ENCODE measurements at places on chromosomes 12 and 14.
A peak's percentile ranks its signal among the peaks of the same experiment; 100 is the strongest.

GRCh38 chr14:23071921-23072539 lies 14.7 kb upstream of the CDH24 start:
- DNase-seq = no peak

DNA sequence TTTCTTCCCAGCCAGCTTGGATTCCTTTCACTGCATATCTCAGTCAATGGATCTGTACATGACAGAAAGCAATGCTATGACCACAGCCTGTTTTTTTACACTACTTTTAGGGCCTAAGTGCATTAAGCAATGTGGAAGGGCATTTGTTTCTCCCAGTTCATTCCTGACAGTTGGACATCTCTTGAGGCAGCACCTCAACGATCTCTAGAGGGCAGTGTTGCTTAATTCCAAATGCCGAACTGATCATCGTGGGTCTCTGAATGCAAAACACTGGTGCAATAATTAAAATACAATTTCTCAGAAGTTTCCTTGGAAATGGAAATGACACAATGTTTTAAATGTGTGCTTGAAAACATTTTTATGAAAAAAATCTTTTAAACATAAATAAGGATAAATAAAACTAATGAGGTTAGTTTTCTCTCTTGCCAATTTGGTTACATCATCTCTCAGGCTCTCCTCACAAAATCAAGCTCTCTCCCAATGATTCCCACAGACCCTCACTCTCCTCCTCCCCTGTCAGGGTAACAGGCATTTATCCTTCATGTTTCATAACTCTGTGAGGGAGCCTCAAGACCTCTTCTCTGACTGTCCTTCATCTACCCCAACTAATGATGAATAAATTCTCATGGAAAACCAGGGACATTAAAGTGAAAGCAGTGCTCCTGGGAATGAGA lies 192.4 kb upstream of the SLC16A7 start:
- peak; percentile 1 for DNase-seq

GRCh38 chr14:40911141-40911540 lies 695.5 kb upstream of the LRFN5 start:
- no peak for DNase-seq

DNA sequence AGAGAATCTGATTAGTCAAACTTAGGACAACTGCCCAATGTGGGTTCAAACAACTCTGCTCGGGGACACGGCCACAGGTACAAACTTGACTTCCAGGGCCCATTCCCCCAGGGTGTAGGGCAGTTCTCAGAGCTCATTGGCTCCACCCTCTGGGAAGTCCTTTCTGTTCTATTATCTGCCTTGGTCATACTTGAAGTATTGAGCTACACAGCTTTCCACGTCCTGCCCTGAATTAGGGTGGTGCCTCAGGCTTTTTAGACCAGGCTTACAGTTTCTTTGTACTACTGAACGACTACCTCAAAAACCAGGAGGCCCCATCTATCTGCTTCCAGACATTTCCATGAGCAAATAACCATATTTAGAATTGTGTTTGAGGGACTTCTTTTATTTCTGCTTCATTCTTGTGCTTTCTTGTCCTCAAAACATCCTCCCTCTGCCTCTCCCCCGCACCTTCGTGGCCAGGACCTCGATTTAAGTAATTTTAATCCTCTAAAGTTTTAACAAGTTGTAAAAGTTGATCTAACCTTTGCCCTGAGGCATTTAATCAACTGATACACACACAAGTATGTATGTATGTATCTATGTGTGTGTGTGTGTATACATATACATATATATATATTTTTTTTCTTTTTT lies 281.7 kb upstream of the AMIGO2 start:
- peak; percentile 52 for DNase-seq

- DNase-seq = no peak
Observed at GRCh38 chr12:80763874-80764273, 47.2 kb downstream of the MYF5 start.

- no peak for DNase-seq
Observed at GRCh38 chr12:29698756-29699155, 85.0 kb downstream of the TMTC1 start.

- no peak for DNase-seq
Observed at GRCh38 chr14:90304502-90304901, 27.2 kb downstream of the NRDE2 start.

GRCh38 chr12:24943947-24944600 lies 4.8 kb downstream of the BCAT1 start:
- DNase-seq = no peak

DNA sequence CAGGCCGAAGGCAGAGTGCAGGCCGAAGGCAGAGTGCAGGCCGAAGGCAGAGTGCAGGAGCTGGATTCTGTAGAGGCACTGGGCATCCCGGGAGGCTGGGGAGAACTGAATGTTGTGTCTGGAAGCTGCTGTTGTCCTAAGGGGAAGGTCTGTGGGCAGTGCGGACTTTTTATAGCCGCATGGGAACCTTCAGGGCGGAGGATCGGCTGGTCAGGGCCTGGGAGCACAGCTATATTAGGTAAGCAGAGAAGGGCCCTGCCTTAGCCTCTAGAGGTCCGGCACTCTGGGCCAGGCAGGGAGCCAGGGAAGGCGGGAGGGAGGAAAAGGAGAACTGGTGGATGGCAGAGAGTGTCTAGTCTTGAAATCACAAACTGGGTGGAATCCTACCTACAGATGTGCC lies 14.2 kb downstream of the CABP1 start:
- DNase-seq = no peak

DNA sequence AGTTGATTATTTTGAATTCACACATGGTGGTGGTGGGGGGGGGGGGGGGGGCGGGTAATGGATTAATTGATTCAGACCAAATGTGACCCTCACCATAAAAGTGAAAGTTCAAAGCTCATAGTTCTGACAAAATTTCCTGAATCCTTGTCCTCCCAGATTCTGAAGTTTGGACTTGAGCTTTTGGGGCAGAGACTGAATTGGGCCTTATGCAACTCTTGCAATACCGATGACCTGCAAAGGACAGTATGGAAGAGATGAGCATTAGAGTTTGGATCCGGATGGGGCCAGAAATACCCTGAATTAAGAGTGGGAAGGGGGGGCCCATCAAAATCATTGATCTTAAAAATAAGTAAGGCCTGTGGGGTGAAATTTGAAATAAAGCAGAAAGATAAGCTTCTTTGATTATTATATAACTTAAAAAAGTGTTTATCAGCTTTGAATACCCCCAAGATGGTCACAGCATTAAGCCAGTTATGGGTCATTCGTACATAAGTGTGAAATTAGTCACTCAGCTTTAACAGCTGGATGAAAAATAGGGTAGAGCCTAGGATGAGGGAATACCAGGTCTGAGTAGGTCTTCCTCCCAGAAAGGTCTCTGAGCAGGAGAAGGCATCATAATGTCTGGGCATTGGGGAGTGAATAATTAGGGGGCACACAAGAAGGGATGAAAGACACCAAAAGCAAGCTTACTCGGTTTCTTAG lies 2.1 kb upstream of the PYGL start:
- no peak for DNase-seq

GRCh38 chr12:23699031-23699430 lies 250.4 kb downstream of the SOX5 start:
- no peak for DNase-seq

DNA sequence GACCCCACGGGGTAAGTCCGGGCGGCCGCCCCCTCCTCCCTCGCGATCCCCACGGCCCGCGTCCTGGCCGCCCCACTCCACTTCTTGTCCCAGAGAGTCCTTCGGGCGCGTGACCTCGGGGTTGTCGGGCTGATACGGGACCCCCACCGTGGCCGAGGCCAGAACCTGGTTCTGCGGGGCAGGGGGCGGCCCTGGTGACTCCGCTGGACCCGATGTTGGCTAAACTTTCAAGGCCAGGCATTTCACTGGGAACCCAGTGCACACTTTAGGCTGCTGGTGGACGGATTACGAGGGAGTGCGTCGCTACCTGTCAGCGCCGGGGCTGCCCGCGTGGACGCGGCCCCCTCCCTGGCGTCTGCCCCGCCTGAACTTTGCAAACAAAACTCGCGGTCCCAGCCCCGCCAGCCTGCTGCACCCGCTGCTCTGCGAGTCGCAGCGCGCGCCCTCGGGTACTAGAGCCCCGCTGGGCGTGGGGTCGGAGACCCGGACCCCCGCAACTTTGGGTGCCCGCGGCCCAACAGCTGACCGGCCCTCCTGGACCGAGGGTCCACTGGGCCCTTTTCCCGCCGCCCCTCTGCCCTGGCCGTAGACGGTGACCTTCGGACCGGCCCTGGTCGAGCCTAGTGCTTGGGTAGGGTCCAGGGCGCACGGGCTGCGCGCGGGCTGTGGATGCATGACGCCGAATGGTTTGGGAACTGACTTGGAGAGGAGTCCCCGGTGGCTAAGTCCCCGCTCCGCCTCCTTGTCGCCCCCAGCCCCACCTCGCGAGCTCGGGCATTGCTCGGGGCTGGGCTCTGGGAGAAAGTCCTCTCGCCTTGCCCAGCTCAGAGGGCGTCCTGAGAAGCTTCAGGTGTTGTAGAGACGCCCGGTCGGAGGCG lies 624 bp downstream of the RIN3 start:
- DNase-seq = no peak

DNA sequence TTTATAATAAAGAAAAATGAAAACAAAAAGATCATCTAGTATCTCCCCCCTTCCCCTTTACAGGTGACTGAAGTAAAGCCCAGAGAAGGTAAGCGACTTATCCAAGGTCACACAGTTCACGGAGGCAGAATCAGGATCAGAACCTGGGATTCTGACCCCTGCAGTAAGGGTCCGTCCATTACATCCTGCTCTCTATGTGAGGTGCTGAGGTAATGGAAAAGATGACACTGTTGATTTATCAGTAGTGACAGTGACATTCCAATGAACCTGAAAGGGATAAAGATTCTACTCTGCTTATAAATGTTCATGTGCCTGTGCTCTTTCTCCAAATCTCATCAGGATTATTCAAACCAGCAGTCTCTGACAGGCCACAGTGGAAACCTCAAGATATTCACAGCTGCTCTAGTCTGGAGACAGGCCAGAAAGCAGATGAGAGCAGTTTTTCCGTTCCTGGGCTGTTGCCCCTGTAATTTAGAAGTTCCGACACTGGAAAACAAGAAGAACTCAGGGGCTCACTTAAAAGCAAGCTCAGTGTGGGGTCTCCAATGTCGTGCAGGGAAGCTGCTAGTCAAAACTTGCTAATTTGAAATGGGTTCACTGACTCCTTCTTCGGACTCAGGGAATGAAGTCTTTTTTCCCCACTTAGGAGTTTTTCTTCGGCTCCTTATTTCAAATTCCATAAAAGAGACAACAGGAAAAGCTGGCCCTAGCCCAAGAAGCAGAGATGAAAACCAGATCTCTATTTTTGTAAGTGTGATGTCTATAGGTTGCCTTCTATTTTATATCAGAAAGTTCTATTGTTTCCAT lies 131.8 kb upstream of the EEA1 start:
- DNase-seq = no peak

GRCh38 chr12:12376646-12377448 lies 20.0 kb downstream of the BORCS5 start:
- DNase-seq = peak; percentile 12

DNA sequence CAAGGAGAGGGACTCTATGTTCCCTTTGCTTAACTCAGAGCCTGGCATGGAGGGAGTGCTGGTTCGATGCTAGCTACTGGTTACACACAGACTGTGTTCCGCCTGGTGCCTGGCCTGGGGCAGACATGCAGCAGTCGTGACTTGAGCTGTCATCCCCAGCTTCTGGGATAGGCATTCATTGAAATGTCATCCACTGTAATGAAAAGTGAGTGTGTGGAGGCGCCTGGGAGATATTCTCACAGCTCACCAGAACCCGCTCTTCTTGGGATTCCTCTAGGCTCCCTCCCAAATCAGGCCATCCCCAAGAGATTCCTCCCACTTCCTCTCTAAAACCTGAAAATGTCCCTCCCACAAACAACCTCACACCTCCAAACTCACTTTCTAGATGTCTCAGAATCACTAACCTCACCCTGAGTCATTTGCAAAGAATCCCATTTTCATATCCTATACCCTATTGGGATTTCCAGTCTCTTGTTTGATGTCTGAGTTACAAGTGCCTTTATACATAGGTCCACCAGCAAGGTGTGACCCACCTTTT lies 82.8 kb downstream of the CRACR2A start:
- no peak for DNase-seq

DNA sequence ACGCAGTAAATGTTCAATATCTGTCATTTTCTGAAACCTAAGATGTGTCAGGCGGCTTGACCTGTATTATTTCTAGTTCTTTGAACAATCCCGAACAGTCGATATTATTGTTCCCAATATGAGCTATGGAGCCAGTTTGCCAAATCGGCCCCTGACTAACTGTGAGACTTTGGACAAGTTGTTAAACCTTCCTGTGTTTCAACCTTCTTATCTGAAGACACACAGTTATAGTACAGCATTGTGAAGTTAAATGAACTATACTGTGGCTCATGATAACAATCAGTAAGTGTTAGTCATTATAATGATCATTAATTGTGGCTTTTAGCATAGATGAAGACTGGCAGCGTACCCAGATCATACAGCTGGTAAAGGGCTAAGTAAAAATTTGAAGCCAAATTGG lies 23.4 kb downstream of the DDX47 start:
- no peak for DNase-seq

DNA sequence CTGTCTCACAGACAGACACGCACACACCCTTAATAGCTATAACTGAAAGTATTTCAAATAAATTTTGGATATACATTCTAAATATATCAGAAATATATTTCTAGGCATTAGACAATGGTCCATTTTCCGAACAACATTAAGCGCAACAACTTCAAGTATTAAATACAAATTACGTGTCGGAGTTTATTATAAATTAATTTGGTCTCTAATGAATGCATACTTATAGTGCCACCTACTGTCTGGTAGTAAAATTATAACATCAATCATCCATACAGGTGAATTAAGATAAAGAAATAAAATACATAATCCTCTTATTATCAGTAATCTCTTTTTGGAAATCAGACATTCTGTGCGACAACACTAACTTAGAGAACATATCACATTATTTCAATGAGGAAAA lies 27.2 kb upstream of the CMAS start:
- no peak for DNase-seq

DNA sequence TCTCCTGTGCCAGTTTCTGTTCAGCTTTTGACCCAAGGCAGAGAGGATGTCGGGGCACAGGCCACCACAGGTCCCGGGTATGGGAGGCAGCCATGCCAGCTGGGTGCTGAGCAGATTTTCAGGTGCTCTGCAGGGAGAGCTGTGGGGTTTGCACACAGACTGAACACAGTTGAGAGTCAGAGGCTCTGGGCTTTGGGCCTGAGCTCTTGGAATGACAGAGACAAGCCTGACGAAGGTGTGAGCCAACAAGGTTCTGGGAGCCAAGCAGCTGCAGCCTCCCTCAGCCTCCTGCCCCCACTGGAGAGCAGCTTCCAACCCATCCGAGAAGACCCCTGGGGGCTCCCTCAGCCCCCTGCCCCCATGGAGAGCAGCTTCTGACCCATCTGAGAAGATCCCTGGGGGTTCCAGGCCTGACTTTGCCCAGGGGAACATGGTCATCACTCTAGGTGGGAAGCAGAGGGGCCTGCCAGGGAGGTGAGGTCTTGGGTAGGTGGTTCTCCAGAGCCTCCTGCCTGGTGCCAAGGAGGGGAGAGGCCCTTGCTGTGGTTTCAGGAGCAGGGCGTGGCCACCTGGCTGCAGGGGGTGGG lies 13.8 kb downstream of the FBRSL1 start:
- DNase-seq = no peak

- DNase-seq = no peak
Observed at GRCh38 chr12:79689061-79689476, 1.7 kb downstream of the PAWR start.

- no peak for DNase-seq
Observed at GRCh38 chr12:59858508-59859170, 262.8 kb downstream of the SLC16A7 start.

Measured in activated T-helper 1 cell treated with anti-CD3 and anti-CD28 coated beads, Interleukin-12 subunit alpha, Interleukin-12 subunit beta, Interleukin-2, Interleukin-4 antibody, amounts not matched to agents 30 ng/mL and 10 ng/mL and 1 ng/mL, durations not matched to agents 14 hours and 24 hours and 36 hours (primary cell).